ENCODE measurements at places on chromosomes 4 and X.
A peak's percentile ranks its signal among the peaks of the same experiment; 100 is the strongest.

GRCh38 chr4:30863021-30863420 is 142.9 kb downstream of the PCDH7 start:
- DNase-seq = peak; percentile 59

GRCh38 chr4:6195602-6196319 is 4.6 kb downstream of the JAKMIP1 start:
- no peak for DNase-seq

DNA sequence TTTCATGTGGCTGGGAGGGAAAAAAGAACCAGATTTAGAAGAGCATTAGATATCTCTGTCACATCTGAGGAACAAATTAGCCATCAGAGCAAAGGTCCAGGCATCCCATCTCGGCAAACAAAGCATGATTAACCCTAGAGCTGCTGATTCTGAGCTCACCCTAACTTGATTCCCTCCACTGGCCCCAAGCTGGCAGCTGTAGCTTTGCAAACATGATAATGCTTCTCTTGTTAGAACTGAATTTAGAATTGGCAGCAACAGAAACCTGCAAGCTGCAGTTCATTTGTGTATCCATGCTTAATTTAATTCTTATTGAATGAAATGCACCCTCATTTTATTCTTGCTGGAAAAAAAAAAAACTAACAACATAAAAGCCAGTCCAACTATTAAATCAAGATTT is 289.2 kb downstream of the IL1RAPL1 start:
- DNase-seq = no peak

DNA sequence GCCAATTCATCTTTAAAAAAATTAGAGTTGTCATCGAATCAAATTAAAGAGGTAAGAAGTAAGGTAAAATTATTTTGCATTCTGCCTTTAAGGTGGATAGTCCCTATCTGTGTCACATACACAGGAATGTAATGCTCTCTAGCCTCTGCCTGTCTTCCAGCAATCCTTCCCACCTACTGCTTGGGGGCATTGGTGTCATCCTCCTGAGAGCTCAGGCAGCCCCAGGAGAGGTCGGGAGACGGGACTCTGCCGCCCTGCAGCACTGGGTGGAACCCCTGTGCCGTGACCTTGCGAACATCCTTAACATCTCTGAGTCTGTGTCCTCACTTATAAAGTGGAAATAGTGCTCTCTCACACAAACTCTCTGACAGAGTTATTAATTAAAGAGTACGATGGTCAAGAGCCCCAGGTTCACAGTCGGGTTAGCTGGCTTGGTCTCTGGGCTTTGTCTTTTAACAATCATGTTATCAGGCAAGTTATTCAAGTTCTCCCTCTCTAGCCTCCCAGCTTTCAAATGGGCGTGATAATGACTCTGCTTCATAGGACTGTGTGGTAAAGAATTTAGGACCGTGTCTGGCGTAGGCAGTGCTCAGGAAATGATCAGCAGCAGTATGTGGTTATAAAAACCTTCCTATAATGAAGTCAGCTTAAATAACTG is 10.2 kb downstream of the TLR3 start:
- DNase-seq = no peak

GRCh38 chr4:69610484-69610883 is 29.0 kb downstream of the UGT2A2 start:
- no peak for DNase-seq

GRCh38 chr4:89556601-89557305 is 249.2 kb upstream of the GPRIN3 start:
- DNase-seq = peak; percentile 15

DNA sequence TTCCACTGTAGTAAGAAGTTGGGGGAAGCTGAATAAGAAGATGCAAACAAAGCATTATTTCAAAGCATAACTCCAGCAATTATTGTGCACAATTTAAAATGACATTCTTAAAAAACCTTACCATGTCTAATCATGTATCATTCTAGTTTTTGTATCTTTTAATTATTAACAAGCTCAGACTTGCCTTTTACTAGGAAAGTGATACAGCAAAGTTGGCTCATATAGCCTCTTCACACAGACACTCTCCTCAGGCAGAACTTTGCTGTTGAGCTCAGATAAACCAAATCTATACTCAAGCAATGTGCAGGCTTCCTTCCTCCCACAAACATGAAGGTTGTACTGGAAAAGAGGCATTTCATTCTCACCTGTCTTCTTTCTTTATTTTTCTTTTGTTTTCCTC is 358.7 kb upstream of the EMCN start:
- DNase-seq = no peak

DNA sequence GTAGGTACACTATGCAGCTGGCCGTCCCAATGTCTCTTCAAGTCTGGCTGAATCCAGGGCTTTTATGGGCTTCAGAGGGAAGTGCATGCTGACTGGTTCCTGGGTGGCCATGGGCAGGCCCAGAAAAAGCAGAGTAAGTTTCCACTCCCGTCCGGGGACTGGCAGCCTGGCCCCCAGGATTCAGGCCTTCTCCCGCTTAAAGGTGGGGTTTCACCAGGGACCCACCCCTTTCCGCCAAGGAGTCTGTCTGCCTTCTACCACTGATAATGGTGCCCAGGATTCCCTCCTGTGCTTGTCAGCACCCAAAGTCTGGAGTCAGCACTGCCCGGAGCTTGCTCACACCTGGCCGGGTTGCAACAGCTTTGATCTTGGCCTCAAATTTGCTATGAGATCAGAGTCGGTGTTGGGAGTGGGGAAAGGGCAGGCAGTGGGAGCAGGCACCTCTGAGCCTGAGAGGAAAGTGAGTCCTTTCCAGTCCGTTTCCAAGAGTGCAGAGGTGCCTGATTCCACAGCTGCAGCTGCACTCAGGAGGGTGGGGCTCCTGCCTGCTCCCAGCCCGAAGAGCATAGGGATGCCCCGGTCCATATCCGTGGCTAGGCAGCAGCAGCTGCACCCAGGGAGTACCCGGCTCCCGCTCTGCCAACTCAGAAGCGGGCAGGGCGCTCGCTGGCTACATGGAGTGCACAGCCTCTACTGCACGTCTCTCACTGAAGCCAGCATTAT is 1344.3 kb upstream of the ADGRL3 start:
- no peak for DNase-seq

DNA sequence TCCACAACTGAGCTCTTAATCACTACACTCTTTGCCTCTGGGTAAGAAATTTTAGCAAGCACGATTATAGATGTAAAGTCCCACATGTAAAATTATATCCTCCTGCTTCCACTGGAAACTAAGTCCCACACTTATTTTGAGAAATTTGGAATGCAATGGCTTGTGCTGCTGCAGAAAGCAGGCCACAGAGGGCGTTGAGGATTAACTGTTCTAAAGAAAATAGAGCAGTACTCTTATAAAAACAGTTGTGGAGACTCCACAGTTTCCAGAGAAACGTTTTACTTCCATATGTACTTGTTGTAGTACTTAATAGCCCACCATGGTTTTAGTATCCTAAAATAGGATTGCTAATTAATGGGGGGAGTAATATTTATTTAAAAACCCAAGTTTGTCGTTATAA is 1.7 kb upstream of the CENPC start:
- DNase-seq = no peak

DNA sequence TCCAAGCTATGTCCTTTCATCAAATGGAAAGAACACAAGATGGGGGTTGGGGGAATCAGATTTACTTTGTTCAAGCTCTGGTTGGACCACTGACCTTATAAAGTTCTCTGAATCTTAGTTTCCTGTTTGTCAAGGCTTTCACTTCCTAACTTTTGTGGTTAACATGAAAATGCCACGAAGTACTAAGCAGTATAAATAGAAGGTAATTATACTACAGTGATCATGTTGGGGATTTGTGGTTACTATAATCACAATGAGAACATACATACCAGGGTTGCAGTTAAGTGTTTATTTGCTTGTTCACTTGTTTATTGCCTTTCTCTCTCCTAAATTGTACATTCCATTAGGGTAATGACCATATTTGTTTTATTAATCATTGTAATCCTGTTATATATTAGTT is 53.2 kb downstream of the SPRY1 start:
- DNase-seq = no peak

- DNase-seq = peak; percentile 61
These were observed 149.5 kb downstream of the DHRSX start for GRCh38 chrX:2351321-2351720.

DNA sequence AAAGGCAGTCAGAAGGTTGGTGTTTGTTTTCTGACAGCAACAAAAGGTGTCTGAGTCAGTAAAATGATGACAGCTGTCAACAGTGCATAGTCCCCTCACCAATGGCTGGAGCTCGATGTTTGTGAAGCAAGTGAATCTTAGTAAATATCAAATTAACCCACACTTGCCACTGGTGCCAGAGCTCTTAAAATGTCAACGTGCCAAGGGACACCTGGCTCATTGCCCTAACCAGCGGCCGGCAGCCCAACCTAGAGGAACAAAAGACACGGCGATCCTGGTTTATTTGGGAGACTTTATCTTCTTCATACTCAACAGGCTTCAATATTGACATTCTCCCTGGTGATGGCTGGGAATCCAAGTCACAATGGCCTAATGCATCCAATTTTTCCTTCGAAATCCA is 143.4 kb downstream of the CPEB2 start:
- DNase-seq = no peak

GRCh38 chrX:110536816-110537215 is 178.2 kb downstream of the RTL9 start:
- no peak for DNase-seq

- no peak for DNase-seq
These were observed 754.1 kb downstream of the PCDH7 start for GRCh38 chr4:31474221-31474620.

DNA sequence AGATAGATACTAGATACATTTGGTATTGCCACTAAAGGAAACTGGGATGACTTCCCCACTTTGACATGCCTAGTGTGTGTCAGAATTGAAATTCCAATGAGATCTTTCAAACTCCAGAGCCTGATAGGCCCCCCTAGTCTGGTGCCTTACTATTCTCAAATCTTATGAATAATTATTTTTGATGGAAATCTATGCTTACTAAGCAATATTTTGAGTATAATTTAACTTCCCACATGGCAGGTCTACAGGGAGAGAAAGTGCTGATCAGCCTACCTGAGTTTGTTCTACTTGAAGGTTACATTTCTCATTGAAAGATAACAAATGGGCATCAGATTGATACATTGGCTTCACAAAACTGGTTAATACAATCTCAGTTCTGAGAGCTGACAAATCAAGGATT is 415.7 kb upstream of the BOD1L1 start:
- DNase-seq = no peak

DNA sequence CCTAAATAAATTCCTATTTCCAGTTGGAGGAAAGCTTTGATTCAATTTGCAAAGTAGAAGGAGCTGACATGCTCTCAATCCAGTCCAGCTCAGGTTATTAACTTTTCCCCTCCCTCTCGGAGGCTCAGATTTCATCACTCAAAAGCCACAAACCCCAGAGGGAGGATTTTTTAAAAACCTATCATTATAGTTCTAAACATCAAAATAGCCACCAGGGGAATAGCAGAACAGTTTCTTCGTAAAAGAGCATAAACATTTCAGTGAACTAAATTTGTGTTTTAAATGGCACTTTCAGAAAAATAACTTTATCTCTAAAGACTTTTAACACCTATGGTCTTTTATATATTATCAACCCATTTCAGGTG is 8.8 kb downstream of the GPRIN3 start:
- DNase-seq = no peak

DNA sequence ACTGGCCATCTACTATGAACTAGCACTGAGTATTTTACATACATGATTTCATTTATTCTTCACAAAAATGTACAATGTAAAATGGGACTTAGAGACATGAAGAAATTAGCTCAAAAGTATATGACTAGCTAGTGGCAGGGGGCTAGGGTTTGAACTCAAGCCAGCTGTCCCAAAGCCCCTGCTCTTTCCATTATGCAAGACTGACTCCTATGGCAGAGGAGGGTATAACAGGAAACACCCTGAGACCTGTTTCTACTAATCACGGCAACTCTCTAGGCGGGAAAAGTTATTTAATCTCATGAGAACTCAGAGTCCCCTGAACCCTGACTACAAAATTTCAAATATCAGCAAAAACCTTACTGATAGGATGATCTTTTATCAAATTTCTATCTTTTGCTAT is 150.6 kb downstream of the PRDM5 start:
- DNase-seq = no peak

DNA sequence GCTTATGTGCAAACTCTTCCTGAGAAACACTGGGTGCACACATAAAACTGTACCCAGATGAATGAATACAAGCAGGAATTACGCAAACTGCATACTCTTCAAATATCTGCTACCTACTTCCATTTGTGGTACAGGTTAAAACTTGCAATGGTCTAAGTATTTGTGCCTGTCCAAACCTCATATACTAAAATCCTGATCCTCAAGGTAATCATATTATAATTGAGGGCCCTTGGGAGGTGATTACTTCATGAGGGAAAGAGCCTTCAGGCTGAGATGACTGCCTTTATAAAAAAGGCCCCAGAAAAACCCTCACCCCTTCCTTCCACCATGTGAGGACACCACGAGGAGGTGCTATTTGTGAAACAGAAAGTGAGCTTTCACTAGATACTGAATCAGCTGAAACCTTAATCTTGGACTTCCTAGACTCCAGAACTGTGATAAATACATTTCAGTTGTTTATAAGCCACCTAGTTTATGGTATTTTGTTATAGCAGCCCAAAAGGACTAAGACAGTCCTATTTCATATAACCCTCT is 1977.2 kb downstream of the PCDH7 start:
- DNase-seq = no peak

DNA sequence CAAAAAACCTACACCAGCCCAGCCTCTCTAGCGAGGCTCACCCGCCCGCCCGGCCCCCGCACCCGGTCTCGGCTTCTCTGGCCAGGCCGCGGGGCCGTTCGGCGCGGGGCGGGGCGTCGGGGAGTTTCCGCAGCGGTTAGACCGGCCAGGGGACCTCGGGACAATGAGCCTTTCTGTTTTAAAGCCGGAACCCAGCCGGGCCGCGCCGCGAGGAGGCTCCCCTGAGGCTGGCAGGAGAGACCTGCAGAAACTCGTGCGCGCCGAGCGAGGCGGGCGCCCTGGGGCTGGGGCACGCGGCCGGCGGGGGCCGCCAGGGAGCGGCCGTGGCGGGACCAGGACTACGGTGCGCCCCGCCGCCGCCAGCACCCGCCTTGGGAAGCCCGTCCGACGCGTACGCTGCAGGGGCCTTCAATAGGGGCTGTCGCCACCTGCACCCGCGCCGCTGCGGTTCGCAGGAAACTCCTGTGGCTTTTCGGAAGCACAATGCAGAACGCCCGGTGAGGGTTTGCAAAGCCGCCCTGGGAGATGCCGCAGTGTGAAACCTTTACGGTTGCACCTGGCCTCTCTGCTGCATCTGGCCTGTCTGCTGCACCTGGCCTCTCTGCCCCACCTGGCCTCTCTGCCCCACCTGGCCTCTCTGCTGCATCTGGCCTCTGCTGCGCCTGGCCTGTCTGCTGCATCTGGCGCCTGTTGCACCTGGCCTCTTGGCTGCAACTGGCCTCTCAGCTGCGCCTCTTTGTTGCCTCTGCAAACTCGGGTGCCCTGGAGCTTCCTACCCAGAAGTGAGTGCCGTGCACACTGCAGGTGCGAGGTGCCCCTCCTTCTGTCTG is 63.9 kb downstream of the TRAPPC11 start:
- DNase-seq = no peak

GRCh38 chr4:188639479-188640100 is 500.3 kb downstream of the TRIML1 start:
- no peak for DNase-seq

- DNase-seq = no peak
These were observed 5.7 kb upstream of the CPZ start for GRCh38 chr4:8586671-8587468.
